ENCODE measurements at places on chromosomes 12 and 14.
A peak's percentile ranks its signal among the peaks of the same experiment; 100 is the strongest.

DNA sequence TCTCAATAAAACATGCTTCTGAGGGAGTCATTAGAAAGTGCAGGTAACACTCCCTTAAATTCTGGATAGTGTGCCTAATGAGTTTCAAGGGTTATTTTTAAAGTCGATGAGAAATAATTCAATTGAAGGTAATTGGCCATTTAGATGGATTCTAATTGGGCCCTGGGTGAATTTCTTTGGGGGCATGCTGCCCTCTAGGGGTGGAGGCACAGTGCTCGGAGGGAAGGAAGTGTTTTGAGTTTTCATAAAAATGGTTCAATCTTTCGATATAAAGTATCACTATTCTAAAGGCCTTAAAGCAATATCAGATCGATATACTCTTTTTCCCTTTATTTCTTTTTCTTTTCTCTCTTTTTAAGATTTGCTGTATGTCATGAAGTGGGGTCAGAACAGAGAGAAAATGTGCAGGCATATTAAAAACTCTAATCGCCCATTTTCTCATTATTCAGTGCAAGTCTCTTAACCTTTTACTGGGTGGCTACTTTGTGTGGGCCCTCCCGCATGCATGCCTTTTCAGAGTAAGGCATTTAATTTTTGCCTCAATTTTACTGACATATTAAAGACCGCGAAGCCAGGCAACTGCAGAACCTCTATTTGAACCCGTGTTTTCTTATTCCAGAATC, 25.5 kb downstream of the NKX2-8 start:
- DNase-seq: peak; percentile 31

- no peak for DNase-seq
Measured at GRCh38 chr12:127654383-127654985, 612.5 kb upstream of the TMEM132C start.

- no peak for DNase-seq
Measured at GRCh38 chr12:101480849-101481248, 5.7 kb downstream of the SPIC start.

DNA sequence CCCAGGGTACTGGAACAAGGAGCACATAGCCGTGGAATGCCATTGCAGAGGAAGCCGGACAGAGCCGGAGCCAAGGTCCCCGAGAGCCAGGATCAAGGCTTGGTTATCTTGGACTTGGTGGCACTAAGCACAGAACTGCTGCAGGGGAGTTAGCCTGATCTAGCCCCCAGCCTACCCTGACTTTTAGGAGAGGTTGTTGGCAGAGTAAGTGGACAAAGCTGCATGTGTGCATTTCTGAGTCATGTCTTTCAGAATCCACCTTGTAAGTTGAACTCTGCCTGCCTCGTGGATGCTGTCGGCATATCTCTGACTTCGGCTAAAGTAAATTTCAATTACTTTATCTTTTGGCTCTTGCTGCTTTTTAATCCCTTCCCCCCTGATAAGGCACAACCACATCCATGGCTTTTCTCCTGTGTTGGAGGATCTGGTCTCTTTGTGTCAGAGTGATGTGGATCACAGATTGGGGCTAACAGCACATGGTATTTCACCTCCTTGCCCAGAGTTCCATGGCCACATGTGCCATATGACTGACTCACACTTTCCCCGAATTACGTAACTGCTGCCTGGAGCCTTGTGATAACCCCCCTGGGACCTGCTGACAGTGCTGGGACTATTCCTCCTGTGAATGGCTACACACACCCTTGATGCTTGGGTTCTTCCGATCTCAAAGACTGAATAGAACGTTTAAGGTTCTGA, 240.3 kb downstream of the EMP1 start:
- DNase-seq: no peak

GRCh38 chr12:6201826-6202225, 1.6 kb downstream of the CD9 start:
- no peak for DNase-seq

- DNase-seq: no peak
Measured at GRCh38 chr14:93811676-93812075, 23.4 kb upstream of the PRIMA1 start.

Data from HTR-8/SVneo (cell line).